Left lobe of liver (tissue), 2 donors: ENCODE measurements at places on chromosomes 3 and 15. TPM values are rescaled to one million over a fixed set of nuclear protein-coding genes. Genes with fewer than 3 reads are reported as not detected.
A peak's percentile ranks its signal among the peaks of the same experiment; 100 is the strongest.

GRCh38 chr3:147365196-147366115 is 40.9 kb downstream of the ZIC4 start:
- no peak for DNase-seq

- peak; percentile 15 for DNase-seq
Measured at GRCh38 chr15:70827721-70828120, 26.2 kb downstream of the LARP6 start.

DNA sequence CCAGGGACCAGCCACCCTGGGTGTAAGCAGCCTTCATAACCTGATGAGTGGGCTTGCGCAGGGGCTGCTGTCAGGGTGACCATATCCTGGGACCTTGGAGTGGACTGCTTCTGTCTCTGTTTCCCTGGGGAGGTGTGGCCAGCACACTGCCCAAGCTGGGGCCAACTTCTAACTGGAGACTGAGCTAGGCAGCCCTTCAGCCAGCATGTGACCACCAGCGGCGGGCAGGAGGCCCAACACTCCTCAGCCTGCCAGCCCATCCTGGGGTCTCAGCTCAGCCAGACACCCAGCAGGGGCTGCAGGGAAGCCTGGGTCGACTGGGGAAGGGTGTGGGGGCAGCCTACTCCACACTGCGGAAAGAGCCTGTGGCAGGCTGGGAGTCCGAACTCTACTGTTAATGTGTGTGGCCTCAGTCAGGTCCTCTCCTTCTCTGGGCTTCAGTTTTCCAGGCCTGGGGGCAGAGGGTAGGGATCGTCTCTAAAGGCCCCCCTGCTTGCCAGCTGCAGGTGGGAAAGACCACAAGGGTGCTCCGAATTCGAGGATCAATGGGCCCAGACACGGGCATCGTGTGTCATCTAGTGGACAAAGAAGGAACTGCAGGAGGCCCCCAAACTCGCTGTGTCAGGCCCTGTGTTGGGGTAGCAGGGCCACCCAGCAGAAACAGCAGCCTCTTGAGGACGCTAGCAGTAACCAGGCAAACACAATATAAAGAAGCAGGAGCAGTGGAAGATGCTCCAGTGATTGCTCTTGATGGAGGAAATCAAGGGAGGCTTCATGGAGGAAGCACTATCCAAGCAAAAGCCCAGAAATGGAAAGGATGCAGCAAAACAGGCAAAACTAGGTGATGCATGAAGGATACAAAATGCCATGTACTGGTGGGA is 2.0 kb upstream of the SEMA3G start:
- no peak for DNase-seq

DNA sequence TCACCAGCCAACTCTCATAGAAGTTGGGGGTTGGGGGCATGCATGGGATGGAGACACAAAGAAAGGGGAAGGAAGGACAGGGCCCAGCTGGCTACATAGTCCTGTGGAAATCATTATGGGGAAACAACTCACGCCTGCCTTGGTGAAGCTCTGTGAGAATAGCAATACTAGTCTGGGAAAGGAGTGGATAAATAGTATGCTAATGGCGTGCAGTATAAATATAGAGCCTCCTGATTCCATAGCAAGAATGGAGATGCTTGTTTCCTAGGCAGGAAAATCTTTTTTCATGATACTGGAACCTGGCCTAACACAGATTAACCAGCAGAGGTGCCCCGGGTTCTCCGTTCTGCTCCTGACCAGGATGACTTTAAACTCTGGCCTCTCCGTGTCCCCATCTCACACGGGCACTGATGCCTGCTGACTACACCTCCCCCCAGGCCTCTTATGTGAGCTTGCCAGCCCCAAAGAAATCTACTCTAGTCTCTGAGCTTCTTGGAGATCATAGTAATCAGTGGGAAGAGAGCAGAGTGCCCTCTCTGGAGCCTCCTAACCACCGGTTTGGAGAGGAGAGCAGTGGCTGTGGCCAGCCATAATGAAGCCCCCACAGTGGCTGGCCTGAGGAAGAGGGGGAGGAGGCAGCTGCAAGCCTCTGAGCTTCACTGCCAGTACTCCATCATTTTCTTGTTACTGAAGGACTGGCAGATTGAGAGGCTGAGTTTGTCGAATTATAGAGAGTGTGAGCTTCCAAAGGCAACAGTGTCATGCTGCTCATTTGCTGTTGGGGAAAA is 355.0 kb upstream of the SEMA6D start:
- no peak for DNase-seq

- peak; percentile 94 for DNase-seq
Measured at GRCh38 chr3:72836923-72837322, 11.3 kb downstream of the SHQ1 start.

- no peak for DNase-seq
Measured at GRCh38 chr3:184874709-184875644, 63.0 kb downstream of the VPS8 start.

DNA sequence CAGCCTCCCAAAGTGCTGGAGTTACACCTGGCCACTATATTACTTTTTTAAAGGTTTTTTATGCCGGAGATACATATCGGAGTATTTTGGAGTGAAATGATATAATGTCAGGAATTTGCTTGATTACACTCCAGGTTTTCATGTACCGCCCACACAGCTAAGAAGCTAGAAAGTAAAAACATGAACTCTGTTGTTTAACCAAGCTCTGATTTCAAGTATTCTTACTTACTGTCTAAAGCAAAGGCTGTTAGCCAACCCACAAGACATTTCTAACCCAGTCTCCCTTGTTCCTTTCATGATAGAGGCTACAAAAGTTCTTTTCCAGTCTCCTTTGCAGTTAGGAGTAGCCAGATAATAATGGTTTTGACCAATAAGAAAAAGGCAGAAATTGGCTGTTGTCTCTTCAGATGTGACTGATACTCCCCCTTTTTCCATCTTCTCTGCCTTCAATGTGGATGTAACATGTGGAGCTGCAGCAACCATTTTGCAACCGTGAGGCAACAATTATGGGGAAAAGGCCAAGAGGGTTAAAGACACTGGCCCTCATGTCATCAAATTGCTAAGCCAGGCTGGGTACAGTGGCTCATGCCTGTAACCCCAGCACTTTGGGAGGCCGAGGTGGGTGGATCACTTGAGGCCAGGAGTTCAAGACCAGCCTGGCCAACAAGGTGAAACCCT is 6.1 kb upstream of the CP start:
- DNase-seq, result no peak

GRCh38 chr3:157442729-157443128 is 6.1 kb downstream of the PTX3 start:
- no peak for DNase-seq

DNA sequence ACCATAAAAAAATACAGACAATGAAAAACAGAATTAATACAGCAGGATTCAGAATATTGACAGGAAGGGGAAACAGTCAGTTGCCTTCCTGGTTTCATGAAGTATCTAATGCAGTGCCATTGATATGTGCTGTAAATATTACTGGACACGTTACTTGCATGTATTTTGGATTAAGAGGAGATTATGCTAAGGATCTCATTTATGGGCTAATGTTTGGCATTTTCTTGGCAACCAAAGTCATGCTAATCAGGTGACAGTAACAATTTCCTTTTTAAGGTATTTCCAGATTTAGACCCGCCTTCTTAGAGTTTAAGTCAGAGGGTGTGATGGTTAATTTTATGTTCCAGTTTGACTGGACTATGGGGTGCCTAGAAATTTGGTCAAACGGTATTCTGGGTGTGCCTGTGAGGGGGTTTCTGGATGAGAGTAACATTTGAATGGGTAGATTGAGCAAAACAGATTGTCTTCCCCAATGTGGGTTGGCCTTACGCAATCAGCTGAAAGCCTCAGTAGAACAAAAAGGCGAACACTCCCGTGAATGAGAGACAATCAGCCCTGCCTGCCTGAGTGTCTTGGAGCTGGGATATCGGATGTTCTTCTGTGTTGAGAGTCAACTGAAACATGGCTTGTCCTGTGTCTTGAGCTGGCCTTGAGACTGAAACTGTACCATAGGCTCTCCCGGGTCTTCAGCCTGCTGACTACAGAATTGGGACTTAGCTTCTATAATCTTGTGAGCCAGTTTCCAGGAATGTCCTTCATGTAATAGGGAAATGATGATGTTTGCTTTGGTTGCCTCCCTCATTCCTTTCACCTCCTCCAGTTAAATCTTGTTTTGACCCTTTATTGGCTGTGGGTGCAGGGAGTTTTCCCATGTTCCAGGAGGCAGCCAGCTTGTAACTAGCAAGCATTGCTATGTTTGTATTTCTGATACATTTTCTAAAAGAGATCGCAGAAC is 10.5 kb downstream of the SQOR start:
- no peak for DNase-seq

DNA sequence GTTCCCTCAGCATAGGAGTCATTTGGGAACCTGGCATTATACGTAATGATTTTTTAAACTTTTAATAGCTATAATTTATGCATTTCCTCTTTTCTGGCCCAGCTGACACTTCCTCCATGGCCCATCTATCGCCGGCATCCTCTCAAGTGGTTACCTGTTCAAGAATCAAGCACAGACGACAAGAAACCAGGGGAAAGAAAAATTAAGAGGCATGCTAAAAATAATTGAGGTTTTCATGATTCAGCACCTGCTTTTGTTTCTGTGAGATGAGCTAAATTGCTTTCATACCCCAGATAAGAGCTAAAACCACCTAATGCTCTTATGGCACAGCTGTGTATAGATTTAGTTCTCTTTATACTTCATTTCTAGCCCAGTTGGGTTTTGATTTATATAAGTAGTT is 1.7 kb downstream of the SPCS1 start:
- DNase-seq, result no peak

DNA sequence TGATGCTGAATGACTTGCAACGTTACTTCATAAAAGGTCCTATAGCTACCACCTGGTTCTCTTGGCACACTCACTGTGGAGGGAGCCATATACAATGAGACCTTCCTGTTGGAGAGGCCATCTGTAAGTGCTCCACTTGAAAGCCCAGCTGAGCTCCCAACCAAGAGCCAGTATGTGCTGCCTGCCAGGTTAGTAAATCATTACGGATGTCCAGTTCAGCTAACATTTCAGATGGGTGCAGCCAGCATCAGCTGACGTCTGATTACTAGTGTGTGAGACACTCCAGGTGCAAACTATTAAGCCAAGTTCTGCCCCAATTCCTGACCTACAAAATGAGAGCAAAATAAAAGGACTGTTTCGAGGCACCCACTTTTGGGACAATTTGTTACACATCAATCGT is 274.4 kb upstream of the ROBO2 start:
- DNase-seq, result no peak

The CYP1A1 gene
- total RNA-seq, result 1.6 TPM

The GOLGA6B gene
- 1.4 TPM for total RNA-seq

The ARGFX gene
- not detected for total RNA-seq

The BSN gene
- total RNA-seq, result 0.73 TPM
